ENCODE measurements at places on chromosomes 1 and 21.
A peak's percentile ranks its signal among the peaks of the same experiment; 100 is the strongest.

GRCh38 chr1:243397613-243398321 is 141.9 kb downstream of the SDCCAG8 start:
- DNase-seq, result peak; percentile 3

DNA sequence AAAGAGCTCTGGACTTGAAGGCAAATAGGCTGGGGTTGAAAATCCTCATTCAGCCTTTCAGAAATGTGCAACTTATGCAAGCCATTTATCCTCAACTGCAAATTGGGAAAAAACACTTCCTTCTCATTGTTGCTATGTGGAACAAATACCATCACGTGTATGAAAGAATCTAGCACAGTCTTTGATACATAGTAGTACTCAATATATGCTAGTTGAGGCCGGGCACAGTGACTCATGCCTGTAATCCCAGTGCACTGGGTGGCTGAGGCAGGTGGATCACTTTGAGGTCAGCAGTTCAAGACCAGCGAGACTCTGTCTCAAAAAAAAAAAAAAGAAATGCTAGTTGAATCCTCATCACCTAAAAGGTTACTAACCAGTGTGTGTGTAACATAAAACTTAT is 8.2 kb downstream of the PI4KB start:
- no peak for DNase-seq

GRCh38 chr1:165882168-165882837 is 54.9 kb downstream of the UCK2 start:
- DNase-seq, result no peak

DNA sequence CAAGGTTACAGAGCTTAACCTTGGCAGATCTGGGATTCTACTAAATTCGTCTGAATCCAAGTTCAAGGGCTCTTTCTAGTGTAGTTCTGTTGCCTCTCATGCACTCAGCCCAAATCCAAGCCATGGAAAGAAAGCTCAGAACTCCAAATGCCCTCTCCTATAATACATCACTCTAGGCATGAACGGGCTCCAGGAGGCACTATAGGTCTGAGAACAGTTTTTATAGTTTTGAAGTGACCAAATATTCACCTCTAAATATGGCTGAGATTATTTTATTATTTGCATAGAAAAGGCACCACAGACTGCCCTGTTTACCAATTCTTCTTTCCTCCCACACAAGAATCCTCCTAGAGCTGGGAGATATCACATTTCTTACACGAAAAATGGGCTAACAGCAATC is 327.9 kb upstream of the BEND5 start:
- no peak for DNase-seq

- DNase-seq, result no peak
These were observed 584 bp downstream of the TINAGL1 start for GRCh38 chr1:31576743-31577455.

DNA sequence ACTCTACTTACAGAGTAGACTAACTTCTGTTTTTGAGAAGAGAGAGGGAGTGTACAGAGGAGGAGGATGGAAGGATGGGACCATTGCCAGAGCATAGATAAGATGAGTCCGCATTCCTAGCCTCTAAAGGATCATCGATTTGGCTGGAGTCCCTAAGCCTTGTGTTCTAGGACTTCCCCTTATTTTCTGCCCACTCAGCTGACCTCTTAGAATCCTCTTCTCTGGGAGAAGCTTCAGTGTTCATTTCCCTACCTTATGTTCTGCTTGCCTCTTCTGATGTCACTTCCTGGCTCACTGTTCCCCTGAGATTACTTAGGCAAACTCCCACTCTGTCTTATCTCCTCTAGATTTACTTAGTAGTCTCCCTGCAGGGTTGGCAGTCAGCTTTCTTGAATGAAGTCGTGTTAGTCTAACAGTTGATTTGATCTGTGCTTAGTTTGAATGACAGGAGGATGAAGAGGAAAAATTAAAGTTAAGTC is 156.7 kb downstream of the SYT2 start:
- DNase-seq, result no peak

DNA sequence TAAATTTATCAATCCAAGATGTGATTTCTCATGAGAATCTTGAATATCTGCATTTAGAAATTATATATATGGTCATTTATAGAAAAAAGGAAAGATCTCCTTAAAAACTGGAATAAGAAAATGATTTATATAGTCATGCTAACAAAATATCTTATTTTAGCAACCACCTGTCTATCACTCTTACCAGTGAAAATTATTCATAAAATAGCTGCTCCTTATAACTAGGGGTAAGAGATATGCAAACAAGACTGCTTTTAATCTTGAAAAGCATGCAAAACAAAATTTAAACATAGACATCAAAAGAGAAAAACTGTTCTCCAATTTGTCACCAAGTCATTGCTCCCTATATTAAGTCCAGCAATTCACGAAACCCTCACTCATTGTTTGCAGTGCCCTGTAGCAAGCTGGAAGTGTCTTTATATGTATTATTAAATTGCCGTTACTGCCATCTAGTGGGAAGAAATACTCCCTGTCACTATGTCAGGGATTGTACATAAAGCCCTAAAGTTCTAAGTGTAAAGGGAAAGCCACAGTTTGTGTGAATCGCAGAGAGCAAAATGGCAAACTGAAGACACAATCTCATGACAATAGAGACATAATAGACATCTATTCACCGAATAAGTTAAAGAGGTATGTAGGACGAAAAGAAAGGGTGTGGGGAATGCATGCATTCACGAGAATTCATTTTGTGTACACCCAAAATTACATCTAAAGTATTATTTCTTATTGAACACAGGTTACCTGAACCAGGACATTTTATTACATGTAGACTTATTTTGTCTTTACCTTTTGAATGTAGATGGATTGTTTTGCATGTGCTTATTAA is 600.5 kb downstream of the USP25 start:
- DNase-seq, result peak; percentile 52

DNA sequence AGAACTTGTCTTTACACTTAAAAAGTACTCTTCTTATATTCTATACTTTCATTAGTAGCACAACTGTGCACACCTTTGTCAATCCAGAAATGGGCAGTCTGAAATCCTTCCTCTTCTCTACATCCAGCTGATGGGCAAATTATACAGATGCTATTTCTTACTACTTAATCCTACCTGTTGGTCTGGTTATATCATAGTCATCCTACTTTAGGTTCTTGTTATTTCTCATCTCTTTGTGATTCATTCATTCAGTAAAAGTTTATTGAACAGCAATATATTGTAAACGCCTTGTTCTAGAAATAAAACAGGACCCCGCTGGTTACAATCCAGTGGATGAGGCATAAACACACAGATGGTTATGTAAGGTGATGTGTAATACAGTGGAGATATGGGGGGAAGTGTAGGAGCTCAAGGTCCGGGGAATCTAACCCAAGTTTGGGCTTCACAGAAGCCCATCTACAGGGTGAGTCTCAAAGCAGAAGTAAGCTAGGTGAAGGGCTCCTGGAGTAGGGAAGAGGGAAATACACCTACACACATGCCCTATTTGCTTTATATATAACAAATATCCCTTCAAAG is 11.8 kb upstream of the FUBP1 start:
- no peak for DNase-seq

DNA sequence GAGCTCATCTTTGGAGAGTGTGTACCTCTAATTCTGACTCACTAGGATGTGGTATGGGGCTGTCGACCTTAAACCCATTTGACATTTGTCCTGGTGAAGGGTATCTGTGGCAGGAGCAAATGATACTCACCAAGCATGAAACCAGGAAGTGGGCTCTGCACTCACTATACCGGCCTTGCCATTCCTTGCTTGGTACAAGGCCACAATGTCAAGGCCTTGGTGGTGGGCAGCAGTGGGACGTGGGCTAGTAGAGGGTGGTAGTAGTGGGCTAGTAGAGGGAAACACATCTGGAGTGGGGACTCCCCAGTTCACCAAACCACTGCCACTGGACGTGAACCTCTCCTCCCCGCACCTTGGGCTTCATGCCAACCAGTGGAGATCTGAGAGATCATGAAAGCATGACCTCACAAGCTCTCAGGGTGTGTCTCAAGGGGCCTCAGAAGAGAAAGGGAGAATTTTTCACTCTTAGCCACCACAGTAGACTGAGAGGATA is 11.5 kb downstream of the TNFSF4 start:
- no peak for DNase-seq

- no peak for DNase-seq
These were observed 73.1 kb upstream of the CACHD1 start for GRCh38 chr1:64396817-64397216.

DNA sequence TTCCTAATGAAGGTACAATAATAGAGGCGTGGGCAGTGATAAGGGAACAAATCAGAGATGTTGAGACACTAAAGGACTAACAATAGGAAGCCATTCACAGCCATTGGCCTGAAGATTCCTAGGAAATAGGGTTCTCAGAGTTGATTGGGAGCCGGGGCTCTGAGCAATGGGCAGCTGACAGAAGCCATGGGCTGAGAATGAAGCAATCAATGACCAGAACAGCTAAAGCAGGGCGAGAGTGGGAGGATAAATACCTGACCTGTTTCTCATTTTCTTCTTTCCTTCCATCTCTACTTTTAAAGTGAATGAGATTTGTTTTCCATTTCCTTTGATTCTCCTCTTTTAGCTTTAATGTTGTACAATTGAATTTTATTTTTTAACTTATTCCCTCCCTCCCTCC is 774.7 kb upstream of the ADGRL4 start:
- no peak for DNase-seq

- peak; percentile 16 for DNase-seq
These were observed 34.8 kb upstream of the HOOK1 start for GRCh38 chr1:59779949-59780348.

DNA sequence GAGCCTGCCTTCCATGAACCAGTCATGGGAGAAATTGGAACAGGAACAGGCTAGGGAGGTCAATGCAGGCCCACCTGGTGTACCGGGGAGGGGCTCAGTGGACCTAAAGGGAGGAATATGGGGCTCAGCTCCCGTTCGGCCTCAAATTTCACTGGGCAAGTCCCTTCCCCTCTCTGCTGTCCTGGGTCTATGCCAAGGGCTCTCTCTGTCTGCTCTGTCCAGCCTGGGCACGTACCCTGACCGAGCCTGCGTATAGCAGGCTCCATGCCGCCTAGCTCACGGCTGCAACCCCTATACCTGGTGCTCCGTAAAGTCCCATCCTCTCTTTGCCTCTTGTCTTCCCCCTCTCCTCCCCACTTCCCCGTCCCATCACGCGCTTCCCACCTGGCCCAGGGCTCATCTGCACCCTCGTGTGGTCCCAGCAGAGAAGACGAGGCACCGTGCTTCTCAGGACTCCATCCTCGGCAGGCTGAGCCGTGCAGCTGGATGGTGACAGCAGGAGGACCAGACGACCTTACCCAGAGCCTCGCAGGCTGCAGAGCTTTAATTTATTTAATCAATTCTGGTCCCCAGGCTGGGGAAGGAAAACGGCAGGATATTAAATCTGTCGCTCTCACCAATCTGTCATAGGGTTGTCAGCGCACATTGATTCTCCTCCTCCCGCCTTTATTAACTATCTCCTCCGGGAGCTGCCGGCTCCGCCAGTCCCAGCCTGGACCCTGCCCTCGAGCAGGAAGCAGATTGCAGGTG is 25.0 kb upstream of the DISP3 start:
- DNase-seq, result no peak

- DNase-seq, result peak; percentile 59
These were observed 37.9 kb upstream of the MGST3 start for GRCh38 chr1:165592945-165593823.

DNA sequence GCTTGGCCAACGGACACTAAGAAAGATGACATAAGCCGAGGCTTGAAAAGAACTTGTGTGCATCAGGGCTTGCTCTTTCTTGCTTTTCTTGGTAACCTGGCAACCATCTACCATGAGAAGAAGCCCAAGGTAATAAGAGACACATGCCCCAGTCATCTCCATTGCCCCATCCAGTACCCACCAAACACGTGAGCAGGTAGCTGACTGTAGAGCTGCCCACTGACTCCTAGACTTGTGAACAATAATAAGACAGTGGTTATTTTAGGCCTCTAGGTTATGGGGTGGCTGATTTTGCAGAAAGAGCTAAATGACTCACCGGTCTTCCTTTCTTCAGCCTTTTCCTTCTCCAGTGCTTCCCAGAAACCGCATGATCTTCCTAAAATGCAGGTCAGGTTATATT is 105.0 kb upstream of the JUN start:
- no peak for DNase-seq

DNA sequence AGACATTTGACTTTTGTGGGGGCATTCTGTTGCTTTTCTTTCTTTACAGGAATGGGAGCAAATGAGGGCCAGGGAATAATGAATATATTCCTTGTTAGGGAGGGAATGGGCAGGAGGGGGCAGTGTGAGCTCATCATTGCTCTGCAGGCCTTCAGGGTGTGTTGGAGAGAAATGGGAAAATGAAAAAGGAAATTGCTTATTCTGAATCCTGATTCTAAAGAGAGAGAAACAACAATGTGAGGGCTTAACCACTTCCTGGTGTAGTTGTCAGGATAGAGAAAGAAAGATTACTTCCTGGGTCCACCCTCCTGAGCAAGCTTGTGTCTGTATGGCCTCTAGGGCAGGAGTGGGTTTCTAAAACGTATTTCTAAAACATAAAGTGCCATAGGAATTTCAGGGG is 28.3 kb downstream of the VANGL2 start:
- no peak for DNase-seq

DNA sequence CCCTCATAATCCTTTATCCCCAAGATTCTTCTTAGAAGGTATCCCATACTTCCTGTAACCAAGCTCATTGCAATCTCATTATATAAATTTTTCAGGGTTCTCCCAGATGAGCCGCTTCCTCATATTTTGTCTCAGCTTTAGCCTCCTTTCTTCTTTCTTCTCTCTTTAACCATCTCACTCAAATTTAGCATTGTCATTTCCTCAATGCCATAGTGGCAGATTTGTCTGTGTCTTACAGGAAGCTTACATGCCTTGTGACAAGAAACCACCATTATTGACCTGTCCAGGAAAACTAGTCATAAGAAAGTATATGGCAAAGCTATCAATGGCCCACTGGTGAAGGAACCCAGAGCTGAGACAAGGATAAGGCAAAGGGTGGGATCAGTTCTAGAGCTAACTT is 6.0 kb upstream of the FCRL2 start:
- DNase-seq, result no peak

DNA sequence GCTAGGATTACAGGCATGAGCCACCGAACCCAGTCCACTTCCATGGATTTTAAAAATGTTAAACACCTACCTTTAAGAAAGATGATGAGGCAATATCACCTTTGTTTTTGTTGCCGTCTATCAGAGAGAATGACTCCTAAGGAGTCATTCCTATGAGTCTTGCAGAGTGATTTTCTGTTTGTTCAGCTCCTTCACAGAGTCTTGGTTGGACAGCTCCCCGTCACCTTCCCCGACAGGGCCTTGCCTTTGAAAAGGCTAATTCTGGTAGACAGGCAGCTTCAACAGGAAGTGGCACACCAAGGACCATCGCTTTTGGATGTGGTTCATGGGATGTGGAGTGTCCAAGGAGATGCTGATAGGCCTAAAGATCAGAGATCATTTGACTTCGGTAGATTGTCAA is 17.5 kb downstream of the ZBTB18 start:
- DNase-seq, result no peak

Data from HepG2 (cell line).